Naive thymus-derived CD4-positive, alpha-beta T cell (primary cell): ENCODE measurements at places on chromosomes 12 and 14. TPM values are rescaled to one million over a fixed set of nuclear protein-coding genes. Genes with fewer than 3 reads are reported as not detected.
A peak's percentile ranks its signal among the peaks of the same experiment; 100 is the strongest.

DNA sequence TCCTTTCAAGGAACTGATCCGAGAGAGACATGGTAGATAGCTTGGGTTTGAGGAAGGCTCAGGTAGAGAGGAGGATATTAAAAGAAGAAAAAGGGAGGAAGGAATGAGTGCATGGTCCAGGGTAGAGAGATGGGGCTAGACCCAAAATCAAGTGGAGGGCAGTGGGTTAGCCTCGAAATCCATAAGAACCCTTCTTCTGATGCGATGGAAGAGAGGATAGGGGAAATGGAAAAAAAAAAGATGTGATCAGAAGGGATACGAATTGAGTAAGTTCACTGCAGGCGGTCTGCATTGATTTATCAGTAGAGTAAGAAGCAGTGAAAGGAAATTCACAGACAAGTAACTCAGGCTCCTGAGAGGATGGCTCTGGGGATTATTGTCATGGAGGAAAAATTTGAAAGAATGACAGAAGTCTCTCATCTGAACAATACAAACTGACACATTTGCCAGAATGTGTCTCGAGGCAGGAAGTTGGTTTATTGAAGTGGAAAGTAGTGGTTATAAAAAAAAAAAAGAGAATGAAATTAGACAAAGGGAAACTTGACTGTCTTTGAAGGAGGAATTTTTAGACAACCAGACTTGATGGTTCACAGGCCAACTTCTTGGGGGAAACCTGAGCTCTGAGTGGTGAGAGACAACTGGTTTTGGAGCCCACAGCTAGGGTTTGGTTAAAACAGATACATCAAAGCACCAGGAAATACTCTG, 10.2 kb downstream of the PPFIBP1 start:
- peaks cover 11% of the 10 kb centered on the region for H3K4me1 ChIP-seq
- no peak overlapping the region for H3K27ac ChIP-seq
- no peak overlapping the region for H3K4me3 ChIP-seq

- H3K36me3 ChIP-seq, result no peaks in the 10 kb centered on the region
- H3K4me3 ChIP-seq, result no peak overlapping the region
- DNase-seq, result no peak
- H3K4me1 ChIP-seq, result no peaks in the 10 kb centered on the region
These were observed 192.7 kb downstream of the DPF3 start for GRCh38 chr14:72701237-72701565.

GRCh38 chr14:23557946-23558345, 1.9 kb downstream of the THTPA start:
- no peaks in the 10 kb centered on the region for H3K36me3 ChIP-seq
- no peak for DNase-seq
- no peaks in the 10 kb centered on the region for H3K27me3 ChIP-seq
- no peak overlapping the region for H3K4me3 ChIP-seq
- peaks cover 6% of the 10 kb centered on the region for H3K4me1 ChIP-seq
- H3K27ac ChIP-seq, result peak overlapping the region; percentile 20

DNA sequence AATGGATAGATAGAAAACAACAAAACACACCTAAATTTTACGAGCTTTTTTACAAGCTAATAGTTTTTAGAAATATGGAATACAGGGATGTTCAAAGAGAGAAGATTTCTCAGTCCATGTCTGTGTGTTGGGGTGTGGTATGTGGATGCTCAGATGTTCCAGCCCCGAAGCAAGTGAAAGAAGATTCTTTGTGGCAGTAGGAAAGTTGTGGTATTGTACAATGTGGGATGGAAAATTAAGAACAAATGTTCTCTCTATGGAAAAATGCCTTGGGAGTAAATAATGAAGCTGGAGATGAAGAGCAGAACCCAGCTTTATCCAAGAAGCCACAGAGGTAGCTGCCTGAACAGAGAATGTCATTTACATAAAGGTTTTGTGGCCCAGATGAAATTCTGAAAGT, 150.3 kb upstream of the PRKD1 start:
- H3K36me3 ChIP-seq, result no peaks in the 10 kb centered on the region
- no peak overlapping the region for H3K27ac ChIP-seq
- H3K4me3 ChIP-seq, result no peak overlapping the region
- H3K4me1 ChIP-seq, result no peaks in the 10 kb centered on the region
- no peak for DNase-seq

- DNase-seq, result no peak
- no peak overlapping the region for H3K27ac ChIP-seq
- H3K36me3 ChIP-seq, result no peaks in the 10 kb centered on the region
- no peaks in the 10 kb centered on the region for H3K4me1 ChIP-seq
- H3K27me3 ChIP-seq, result no peaks in the 10 kb centered on the region
These were observed 144.6 kb downstream of the ETV6 start for GRCh38 chr12:11793921-11794710.

GRCh38 chr12:43095669-43096280, 456.2 kb downstream of the ADAMTS20 start:
- H3K4me1 ChIP-seq, result no peaks in the 10 kb centered on the region
- no peak for DNase-seq
- no peak overlapping the region for H3K27ac ChIP-seq
- no peaks in the 10 kb centered on the region for H3K36me3 ChIP-seq
- H3K4me3 ChIP-seq, result no peak overlapping the region

- H3K27ac ChIP-seq, result no peak overlapping the region
- no peak overlapping the region for H3K4me3 ChIP-seq
- no peaks in the 10 kb centered on the region for H3K27me3 ChIP-seq
- H3K36me3 ChIP-seq, result no peaks in the 10 kb centered on the region
- DNase-seq, result no peak
These were observed 30.9 kb upstream of the TDRD9 start for GRCh38 chr14:103897075-103897947.

DNA sequence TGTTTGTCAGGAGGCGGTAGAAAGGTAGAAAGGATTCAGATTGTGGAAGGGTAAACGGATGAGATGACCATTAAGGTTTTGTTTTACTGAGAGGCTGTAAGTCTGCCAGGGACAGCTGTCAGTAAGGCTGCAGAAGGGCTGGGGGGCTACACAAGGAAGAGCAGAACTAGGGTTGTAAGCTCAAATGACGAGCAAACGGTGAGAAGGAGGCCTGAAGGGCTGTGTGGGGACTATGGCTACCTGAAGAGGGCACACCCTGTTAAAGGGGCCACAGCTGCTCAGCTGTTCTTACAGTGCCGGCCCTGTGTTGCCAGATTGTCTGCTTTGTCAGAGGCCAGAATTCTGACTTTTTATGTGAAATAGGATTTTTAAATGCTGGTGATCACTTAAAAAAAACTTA, 19.1 kb downstream of the VASH1 start:
- DNase-seq, result no peak
- H3K4me1 ChIP-seq, result no peaks in the 10 kb centered on the region
- no peak overlapping the region for H3K27ac ChIP-seq
- H3K36me3 ChIP-seq, result no peaks in the 10 kb centered on the region
- H3K27me3 ChIP-seq, result no peaks in the 10 kb centered on the region
- H3K4me3 ChIP-seq, result no peak overlapping the region

GRCh38 chr12:86950043-86950442, 693.9 kb upstream of the MGAT4C start:
- H3K4me3 ChIP-seq, result no peak overlapping the region
- no peaks in the 10 kb centered on the region for H3K27me3 ChIP-seq
- H3K4me1 ChIP-seq, result no peaks in the 10 kb centered on the region
- H3K27ac ChIP-seq, result no peak overlapping the region
- DNase-seq, result no peak

DNA sequence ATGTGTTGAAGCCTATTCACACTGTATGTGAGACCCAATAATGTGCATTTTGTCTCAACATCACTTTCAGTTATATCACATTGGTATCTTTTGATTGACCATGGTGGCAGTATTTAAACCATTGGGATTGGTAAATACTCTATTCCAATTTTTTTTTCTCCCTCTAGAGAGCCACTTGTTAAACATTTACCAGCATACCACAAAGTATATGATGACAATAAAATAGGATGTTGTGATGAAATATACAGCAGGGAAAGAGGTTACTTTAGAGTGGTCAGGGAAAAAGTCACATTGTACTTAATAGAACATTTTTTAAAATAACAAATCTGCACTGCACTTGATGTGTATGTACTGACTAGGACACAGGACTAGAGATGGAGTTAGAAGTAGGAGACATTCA, 5.6 kb upstream of the LIN7A start:
- no peak for DNase-seq
- H3K36me3 ChIP-seq, result no peaks in the 10 kb centered on the region
- no peaks in the 10 kb centered on the region for H3K27me3 ChIP-seq
- no peak overlapping the region for H3K27ac ChIP-seq

DNA sequence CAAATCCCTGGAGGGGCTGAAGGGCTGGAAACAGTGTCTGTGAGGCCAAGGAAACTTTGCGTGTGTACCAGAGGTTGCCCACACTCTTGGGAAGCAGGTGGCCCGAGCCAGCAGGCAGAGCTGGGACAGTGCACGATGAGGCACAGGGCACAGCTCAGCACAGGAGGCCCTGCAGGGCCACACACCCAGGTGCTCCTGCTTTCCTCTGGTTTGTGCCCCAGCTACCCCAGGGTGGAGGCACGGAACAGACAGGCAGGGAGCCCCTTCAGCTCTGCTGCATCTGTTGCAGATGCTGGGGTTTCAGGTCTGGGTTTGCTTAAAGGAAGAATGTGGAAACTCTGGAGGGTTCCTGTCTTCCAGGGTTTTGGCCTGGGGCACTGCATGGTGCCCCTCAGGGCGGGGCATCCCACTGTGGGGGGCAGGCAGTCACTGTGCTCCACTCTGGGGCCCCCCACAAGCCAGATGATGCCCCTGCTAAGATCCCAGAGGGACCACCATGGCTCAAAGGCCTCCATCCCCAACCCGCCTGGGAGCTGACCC, 8.6 kb downstream of the TMEM179 start:
- DNase-seq, result no peak
- no peaks in the 10 kb centered on the region for H3K36me3 ChIP-seq
- H3K4me1 ChIP-seq, result no peaks in the 10 kb centered on the region
- H3K27me3 ChIP-seq, result no peaks in the 10 kb centered on the region
- no peak overlapping the region for H3K4me3 ChIP-seq

- no peaks in the 10 kb centered on the region for H3K36me3 ChIP-seq
- peaks cover 4% of the 10 kb centered on the region for H3K4me1 ChIP-seq
- H3K4me3 ChIP-seq, result no peak overlapping the region
These were observed 31.7 kb downstream of the RTRAF start for GRCh38 chr14:52020866-52021717.

GRCh38 chr12:20546267-20546666, 148.9 kb upstream of the SLCO1C1 start:
- H3K27ac ChIP-seq, result no peak overlapping the region
- no peaks in the 10 kb centered on the region for H3K36me3 ChIP-seq
- no peaks in the 10 kb centered on the region for H3K27me3 ChIP-seq
- DNase-seq, result no peak
- no peak overlapping the region for H3K4me3 ChIP-seq

DNA sequence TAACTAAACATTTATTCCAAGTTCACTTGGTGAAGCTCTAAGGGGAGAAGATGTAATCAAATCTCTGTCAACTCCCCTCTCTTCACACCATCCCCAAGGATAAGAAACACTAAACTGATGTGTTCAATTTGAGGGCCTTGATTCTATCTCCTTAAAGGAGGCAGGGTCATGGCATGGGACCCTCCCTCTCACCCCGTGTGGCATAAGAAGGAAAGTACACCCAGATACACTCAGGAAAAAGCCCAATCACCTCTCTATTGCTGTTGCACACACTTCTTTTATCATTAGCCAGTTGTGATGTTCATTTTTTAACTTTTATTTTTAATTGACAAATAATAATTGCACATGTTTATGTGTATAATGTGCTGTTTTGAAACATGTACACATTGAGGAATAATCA, 35.1 kb downstream of the WASHC3 start:
- H3K27ac ChIP-seq, result no peak overlapping the region
- no peak for DNase-seq
- no peaks in the 10 kb centered on the region for H3K27me3 ChIP-seq
- H3K4me1 ChIP-seq, result no peaks in the 10 kb centered on the region
- H3K36me3 ChIP-seq, result no peaks in the 10 kb centered on the region

GRCh38 chr14:32434880-32435279, 105.8 kb downstream of the AKAP6 start:
- DNase-seq, result no peak
- no peaks in the 10 kb centered on the region for H3K36me3 ChIP-seq

DNA sequence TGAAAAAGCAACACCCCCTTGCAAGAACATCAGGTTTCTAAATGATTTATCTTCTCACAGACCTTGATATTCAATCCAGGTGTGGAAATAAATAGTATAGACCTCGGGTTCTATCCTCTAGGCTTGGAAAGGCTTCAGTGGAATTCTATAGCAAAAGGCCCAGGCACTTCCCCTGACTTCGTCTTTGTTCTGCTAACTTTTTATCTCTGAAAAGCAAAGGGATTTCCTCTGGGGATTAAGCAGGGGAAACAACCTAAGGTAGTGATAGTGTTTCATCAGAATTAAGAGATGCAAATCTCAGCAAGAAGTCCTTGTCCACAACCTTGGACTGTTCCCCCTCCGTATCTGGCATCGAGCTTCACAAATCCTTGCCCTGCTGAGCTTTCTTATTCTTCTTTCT, 59.5 kb upstream of the DUSP6 start:
- no peaks in the 10 kb centered on the region for H3K36me3 ChIP-seq
- no peak overlapping the region for H3K4me3 ChIP-seq
- no peak overlapping the region for H3K27ac ChIP-seq
- no peaks in the 10 kb centered on the region for H3K27me3 ChIP-seq
- no peak for DNase-seq
- H3K4me1 ChIP-seq, result no peaks in the 10 kb centered on the region

DNA sequence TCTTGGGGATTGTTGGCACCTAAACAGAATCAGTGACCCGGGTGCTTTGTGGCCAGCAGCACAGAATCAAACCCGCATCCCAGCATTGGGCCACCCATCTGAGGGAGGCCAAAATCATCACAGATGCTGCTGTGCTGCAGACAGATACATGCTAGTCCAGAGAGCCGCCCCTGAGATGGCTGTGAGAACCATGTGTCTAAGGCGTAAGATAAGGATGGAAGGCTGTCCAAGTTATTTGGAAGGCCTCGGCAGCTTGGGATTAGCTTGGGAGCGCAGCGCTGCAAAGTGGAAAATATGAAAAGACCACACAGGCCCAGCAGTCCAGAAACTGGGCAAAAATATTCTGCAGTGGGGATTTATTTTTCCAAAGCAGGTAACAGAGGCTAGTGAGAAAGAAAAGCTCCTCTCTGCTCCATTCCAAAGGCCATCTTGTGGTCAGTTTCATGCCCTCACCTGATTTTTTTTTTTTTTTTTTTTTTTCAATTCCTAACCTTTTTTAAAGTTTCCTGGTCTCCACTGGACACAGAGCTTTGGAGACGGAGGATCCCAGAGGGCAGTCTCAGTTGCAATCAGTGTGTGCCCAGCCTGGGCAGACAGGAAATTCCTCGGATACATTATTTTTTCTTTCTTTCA, 178.9 kb upstream of the BCL2L14 start:
- no peaks in the 10 kb centered on the region for H3K36me3 ChIP-seq
- H3K4me3 ChIP-seq, result no peak overlapping the region
- H3K27ac ChIP-seq, result no peak overlapping the region
- DNase-seq, result no peak

Gene IRAK4
- total RNA-seq, result 34.8 and 35.6 TPM in 2 replicates

Gene POLE2
- 1.1 TPM for total RNA-seq

Gene SMIM41
- 0.24 TPM for total RNA-seq

Gene AACS
- total RNA-seq, result 14.8 TPM

Gene RPS6KL1
- 5.7 TPM for total RNA-seq

Gene PRB2
- total RNA-seq, result not detected

Gene PRR4
- total RNA-seq, result 2.2 TPM

Gene RNF41
- total RNA-seq, result 34.2 and 40.9 TPM in 2 replicates

Gene SERPINA3
- not detected for total RNA-seq

Gene GPR137C
- not detected for total RNA-seq

Gene GNG2
- 170 TPM for total RNA-seq

Gene EPS8
- 2.0 and 2.4 TPM in 2 replicates for total RNA-seq

Gene CFAP54
- 0.93 TPM for total RNA-seq
